Colonic mucosa (tissue), 4 donors: ENCODE measurements at places on chromosomes 3 and 15. TPM values are rescaled to one million over a fixed set of nuclear protein-coding genes. Genes with fewer than 3 reads are reported as not detected.

- no peak overlapping the region for H3K4me3 ChIP-seq
- H3K4me1 ChIP-seq, result no peaks in the 10 kb centered on the region
- no peaks in the 10 kb centered on the region for H3K27me3 ChIP-seq
- DNase-seq, result no peak
Measured at GRCh38 chr3:15576475-15576874, 24.9 kb downstream of the HACL1 start.

DNA sequence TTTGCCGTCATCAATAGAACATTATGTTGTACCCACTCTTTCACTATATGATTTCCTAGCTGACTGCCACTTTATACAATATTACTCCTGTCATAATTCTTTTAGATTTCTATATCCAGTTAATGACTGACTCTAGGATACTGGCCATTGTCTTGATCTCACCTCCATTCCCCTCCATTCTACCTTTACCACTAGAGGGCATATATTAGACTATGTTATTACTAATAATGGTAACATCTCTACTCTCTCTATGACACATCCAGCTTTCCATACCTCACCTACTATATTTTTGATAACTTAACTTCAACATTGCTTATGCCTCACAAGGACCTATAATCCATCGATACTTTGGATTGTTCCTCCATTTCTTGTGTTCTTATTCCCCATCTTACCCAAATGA, 31.4 kb upstream of the POU1F1 start:
- no peak for DNase-seq
- H3K27me3 ChIP-seq, result no peaks in the 10 kb centered on the region
- no peaks in the 10 kb centered on the region for H3K4me1 ChIP-seq
- H3K4me3 ChIP-seq, result no peak overlapping the region
- no peak overlapping the region for H3K27ac ChIP-seq

GRCh38 chr3:62462104-62462762, 88.9 kb upstream of the FEZF2 start:
- no peak overlapping the region for H3K4me3 ChIP-seq
- no peak overlapping the region for H3K27ac ChIP-seq
- no peaks in the 10 kb centered on the region for H3K4me1 ChIP-seq
- H3K36me3 ChIP-seq, result no peaks in the 10 kb centered on the region
- H3K27me3 ChIP-seq, result no peaks in the 10 kb centered on the region
- no peak for DNase-seq

- no peak overlapping the region for H3K4me3 ChIP-seq
- no peaks in the 10 kb centered on the region for H3K27me3 ChIP-seq
- no peaks in the 10 kb centered on the region for H3K36me3 ChIP-seq
- no peaks in the 10 kb centered on the region for H3K4me1 ChIP-seq
- no peak for DNase-seq
Measured at GRCh38 chr15:97350813-97351212, 609.7 kb upstream of the ARRDC4 start.

- H3K27ac ChIP-seq, result no peak overlapping the region
- no peak for DNase-seq
Measured at GRCh38 chr3:166455744-166456143, 618.5 kb upstream of the BCHE start.

GRCh38 chr15:93478947-93479346, 389.9 kb upstream of the RGMA start:
- no peak for DNase-seq
- H3K4me1 ChIP-seq, result no peaks in the 10 kb centered on the region
- no peak overlapping the region for H3K27ac ChIP-seq
- no peaks in the 10 kb centered on the region for H3K36me3 ChIP-seq
- no peak overlapping the region for H3K4me3 ChIP-seq

- no peaks in the 10 kb centered on the region for H3K27me3 ChIP-seq
- DNase-seq, result no peak
- no peaks in the 10 kb centered on the region for H3K36me3 ChIP-seq
- H3K4me3 ChIP-seq, result no peak overlapping the region
- H3K4me1 ChIP-seq, result no peaks in the 10 kb centered on the region
- peak overlapping the region; percentile 62 for H3K27ac ChIP-seq
Measured at GRCh38 chr3:169297214-169297613, 366.3 kb downstream of the MECOM start.

- no peak overlapping the region for H3K4me3 ChIP-seq
- peak overlapping the region; percentile 29 for H3K27ac ChIP-seq
- no peaks in the 10 kb centered on the region for H3K27me3 ChIP-seq
- no peaks in the 10 kb centered on the region for H3K4me1 ChIP-seq
Measured at GRCh38 chr15:38042707-38043445, 108.4 kb downstream of the TMCO5A start.

DNA sequence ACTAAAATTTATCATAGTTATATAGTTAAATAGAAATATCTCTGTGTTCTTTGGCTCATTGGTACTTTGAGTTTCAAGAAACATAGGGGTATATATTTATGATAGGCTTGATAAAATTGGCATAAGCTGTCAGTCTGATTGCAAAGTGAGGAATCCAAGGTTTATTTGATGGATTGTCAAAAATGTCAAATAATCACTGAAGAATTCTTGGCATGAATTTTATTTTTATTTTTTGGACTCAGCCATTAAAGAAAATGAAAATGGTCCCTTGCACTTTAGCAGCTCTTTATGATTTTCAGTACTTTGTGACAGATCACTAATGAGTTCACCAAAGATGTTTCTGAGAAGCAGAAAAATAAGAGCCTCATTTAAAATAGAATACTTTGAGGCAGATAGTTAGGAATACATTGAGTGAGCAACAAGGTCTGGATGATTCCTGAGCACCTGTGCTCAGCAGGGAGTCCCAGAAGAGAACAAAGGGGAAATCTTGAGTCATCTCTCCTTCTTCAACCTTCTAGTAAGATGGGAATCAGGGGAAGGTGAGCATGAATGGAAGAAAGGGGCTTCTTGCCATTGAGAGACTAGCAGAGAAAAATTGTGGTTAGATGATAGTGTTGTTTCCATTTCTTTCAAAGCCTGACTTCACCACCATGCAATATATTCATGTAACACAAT, 85.3 kb upstream of the VEPH1 start:
- no peak overlapping the region for H3K4me3 ChIP-seq
- H3K4me1 ChIP-seq, result no peaks in the 10 kb centered on the region
- H3K27ac ChIP-seq, result no peak overlapping the region
- no peaks in the 10 kb centered on the region for H3K27me3 ChIP-seq
- no peaks in the 10 kb centered on the region for H3K36me3 ChIP-seq

GRCh38 chr3:72319194-72320094, 528.8 kb downstream of the SHQ1 start:
- H3K27me3 ChIP-seq, result no peaks in the 10 kb centered on the region
- no peaks in the 10 kb centered on the region for H3K36me3 ChIP-seq

Gene CSPG4
- total RNA-seq, result 12.7 TPM

Gene RTP1
- not detected for total RNA-seq

Gene NR2E3
- total RNA-seq, result 0.64 TPM

Gene KNG1
- 1.2 TPM for total RNA-seq

Gene PIERCE2
- 5.8 TPM for total RNA-seq

Gene IFT57
- total RNA-seq, result 42.2 TPM
